ENCODE measurements at places on chromosomes 1 and 21. TPM values are rescaled to one million over a fixed set of nuclear protein-coding genes. Genes with fewer than 3 reads are reported as not detected.
A peak's percentile ranks its signal among the peaks of the same experiment; 100 is the strongest.

- no peak for DNase-seq
Measured at GRCh38 chr1:219657186-219657585, 44.3 kb upstream of the ZC3H11B start.

GRCh38 chr1:151047925-151048644 is 534 bp downstream of the C1orf56 start:
- DNase-seq = peak; percentile 88

GRCh38 chr1:30312226-30312625 is 411.2 kb downstream of the MATN1 start:
- DNase-seq = no peak

GRCh38 chr1:181089017-181089675 is 646 bp downstream of the IER5 start:
- peak; percentile 87 for DNase-seq

GRCh38 chr1:165960136-165960535 is 132.7 kb downstream of the UCK2 start:
- no peak for DNase-seq

DNA sequence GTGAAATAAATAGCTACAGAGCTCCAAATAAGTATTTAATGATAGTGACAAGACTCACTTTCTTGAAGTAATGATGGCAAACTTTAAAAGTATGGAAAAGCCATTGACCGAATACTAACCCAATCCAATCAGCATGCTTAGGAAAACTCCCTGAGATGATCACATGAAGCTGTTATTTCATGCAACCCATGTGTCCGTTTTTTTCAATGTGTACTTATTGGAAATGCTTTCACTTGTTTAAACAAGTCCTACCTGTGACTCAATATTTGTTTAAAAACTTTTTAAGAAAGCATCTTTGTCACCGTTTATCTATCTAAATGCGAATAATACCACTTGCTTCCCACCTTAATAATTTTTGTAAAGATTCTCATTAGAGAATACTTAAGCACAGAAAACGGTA is 185.8 kb downstream of the NRIP1 start:
- DNase-seq = no peak

DNA sequence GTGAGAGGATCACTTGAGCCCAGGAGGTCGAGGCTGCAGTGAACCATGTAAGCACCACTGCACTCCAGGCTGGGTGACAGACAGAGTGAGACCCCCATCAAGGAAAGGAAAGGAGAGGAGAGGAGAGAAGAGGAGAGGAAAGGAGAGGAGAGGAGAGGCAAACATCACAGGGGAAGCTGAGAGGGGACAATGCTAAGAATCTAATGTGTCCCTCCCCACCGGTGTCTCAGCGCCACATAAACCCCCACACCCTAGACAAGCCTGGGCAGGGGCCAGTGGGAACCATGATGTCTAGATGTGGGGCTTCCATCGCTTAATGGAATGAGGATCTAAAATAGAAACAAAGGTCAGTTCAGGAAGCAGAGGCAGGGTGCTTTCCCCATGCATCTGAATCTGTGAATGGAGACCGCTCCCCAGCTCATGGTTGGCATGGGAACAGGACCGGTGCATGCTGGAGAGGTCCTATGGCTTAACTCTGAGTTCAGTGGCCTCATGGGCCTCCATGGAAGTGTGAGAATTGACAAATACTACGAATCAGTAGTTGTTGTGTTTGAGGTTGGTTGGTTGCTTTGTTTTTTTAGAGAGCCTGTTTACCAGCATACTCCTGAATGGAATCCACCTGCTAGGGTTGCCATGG is 16.3 kb upstream of the LAPTM5 start:
- DNase-seq = no peak

DNA sequence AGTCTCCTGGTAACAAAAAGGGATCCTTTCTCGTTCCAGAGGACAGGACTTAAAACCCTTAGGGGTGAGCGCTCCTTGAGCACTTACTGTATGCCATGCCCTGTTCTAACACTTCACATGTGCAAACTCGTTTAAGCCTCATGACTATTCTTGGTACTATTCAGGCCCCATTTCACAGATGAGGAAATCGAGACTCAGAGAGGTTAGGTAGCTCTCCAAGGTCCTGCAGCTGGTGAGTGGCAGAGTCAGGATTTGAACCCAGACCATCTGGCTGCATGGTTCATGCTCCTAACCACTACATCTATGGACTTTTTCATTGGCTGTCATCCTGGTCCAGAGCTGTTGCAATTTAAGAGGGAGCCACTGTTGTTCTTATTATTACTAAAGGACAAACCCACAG is 46.7 kb upstream of the WNT4 start:
- no peak for DNase-seq

DNA sequence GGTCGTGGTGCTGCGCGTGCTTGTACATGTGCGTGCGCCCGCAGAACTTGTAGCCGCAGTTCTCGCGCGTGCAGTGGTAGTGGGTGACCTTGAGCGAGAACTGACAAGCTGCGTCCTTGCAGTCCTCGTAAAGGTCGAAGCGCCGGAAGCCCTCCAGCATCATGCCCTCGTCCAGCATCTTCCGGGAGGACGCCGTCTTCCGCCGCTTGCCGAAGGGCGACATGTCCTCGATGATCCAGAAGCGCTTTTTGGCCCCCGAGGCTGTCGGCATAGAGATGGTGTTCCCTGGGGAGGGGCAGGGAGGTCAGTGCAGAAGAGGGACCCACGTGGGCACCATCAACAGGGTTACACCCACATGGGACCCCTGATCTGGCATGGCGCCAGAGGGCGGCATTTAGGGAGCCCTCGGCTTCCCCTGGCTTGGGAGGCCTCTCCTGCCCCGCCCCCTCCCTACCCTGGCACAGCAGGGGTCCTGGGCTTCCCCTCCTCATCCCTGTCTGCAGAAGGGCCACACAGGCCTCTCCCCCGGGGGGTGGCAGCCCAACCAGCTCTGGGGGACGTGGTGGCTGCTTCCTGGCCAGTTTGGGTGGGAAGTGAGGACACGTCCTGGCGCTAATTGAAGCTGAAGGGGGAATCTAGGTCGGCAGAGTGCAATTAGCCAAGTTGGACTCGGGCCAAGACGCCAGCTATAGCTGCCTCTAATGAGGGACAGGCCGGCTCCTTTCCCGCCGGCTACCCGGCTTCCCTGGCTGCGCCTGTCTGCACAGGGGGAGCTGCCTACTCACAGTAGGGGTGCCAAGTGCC is 156.5 kb downstream of the CASZ1 start:
- DNase-seq = no peak

DNA sequence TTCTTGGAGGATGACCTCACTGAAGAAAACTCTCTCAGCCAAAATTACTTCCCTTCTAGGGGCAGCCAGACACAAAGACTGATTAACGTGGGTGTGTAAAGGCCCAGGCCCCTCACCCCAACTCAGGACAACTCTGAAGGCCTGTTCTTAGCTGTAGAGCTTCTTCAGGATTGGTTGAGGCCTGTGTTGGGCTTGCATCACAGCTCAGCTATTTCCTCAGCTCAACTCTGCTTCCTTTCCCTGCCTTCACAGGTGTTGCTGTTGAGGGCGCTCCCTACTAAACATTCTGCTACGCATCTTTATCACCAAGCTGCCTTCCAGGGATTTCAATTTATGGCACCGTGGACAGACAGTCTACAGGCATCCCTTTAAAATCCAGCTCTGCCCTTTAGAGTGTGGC is 36.8 kb downstream of the MAB21L3 start:
- no peak for DNase-seq

GRCh38 chr1:100861379-100861778 is 33.3 kb downstream of the EXTL2 start:
- no peak for DNase-seq

DNA sequence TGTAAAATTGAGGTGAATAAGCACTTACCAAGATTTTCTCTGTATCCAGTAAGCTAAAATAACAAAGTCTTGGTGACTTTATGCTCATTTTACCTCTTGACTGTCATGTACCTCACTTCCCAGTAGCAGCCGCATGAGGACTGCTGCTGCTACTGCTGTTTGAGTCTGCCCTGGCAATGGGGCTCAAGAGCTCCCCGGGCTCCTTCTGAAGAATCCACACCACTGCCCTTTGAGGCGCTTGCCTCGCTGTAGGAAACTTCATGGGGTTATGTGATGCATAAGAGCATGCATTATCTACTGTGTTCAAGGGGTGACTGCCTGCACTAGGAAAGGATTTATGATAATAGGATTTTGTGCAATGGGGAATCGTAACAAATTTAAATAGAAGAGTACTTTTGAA is 113.5 kb downstream of the NTNG1 start:
- DNase-seq = no peak

- peak; percentile 87 for DNase-seq
Measured at GRCh38 chr1:150578272-150579109, 919 bp downstream of the MCL1 start.

GRCh38 chr1:11845641-11846335 is 1.8 kb downstream of the NPPA start:
- no peak for DNase-seq

GRCh38 chr1:20058531-20058930 is 11.5 kb upstream of the PLA2G5 start:
- DNase-seq = no peak

DNA sequence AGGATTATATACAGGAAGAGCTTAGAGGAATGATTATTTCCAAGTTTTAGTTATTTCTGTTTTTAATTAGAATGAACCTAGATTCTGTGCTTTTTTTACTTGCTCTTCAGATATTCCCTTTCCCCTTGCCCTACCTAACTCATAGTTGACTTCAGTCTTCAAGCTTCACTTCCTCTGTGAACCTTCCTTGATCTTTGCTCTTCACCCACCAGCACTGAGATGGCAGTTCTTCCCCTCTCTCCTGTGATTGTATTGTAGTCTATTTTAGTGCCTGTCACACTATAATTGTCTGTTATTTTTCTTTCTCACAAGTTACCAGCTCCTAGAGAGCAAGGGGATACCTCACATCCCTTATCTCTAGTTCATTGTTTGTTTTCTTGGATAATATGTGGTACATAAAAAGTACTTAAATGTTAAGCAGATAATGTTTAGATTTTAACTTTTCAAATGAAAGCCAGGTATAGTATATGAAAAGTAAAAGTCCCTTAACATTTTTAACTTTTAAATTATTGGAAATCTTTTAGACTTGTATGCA is 33.2 kb downstream of the KCTD3 start:
- DNase-seq = no peak

DNA sequence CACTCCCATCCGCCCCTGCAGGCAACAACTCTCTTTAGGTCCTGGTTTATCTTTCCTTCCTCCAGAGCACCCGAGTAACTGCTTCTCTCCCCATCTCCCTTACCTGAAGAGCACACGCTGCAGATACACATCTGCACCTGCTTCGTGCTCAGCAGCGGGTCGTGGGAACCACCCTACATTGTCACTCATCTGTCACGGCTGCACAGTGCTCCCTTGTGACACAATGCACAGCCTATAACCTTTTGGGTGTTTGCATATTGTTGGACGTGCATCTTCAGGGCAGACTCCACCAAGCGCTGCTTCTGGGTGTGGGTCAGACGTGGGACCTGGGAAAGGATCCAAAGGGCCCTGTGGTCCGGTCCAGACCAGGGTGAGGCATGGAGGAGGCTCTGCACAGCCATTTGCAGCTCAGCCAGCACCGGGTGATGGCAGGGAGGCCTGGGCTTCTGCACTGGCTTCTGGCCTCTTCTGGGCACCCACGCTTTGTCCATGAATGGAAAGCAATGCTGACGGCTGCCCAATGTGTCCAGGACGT is 42.5 kb downstream of the WDR4 start:
- peak; percentile 69 for DNase-seq

GRCh38 chr1:17655922-17656321 is 99.2 kb upstream of the ACTL8 start:
- DNase-seq = no peak

- DNase-seq = no peak
Measured at GRCh38 chr1:11383553-11384169, 95.3 kb upstream of the DISP3 start.

DNA sequence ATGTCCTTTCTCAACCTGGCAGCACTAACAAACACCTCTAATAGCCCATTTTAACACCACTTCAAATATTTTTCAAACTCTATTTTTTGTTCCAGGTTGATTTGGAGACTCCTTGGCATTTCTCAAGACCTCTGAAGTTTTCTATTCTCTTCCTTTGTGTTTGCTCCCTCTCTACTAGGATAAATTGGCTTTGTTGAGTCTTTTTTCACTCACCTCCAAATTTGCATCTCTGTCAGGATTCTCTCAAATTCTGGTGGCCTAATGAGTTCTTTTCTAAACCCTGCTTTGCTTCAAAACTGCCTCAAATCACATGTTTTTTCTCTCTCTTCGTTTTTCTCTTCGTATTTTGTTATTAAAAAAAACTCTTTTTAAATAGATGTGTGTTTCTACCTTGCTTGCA is 582.2 kb upstream of the ADGRL4 start:
- no peak for DNase-seq

- no peak for DNase-seq
Measured at GRCh38 chr1:201455098-201455497, 13.9 kb downstream of the PHLDA3 start.

DNA sequence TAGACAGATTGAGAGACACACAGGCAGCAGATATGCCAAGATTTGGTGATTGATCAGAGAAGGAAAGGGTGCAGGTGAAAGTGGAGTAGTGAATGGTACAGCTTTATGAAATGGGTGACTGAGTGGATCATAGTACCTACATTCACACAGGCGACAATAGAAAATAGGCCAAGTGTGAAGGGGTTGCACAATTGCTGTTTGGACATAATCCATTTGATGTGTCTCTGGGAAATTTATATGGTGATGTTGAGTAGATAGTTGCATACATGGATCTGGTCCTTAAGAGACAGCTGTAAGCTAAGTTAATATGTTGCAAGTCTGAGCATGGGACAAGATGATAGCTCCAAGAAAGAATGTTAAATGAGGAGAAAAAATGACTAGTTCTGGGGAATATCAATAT is 118.6 kb upstream of the COP1 start:
- DNase-seq = no peak

DNA sequence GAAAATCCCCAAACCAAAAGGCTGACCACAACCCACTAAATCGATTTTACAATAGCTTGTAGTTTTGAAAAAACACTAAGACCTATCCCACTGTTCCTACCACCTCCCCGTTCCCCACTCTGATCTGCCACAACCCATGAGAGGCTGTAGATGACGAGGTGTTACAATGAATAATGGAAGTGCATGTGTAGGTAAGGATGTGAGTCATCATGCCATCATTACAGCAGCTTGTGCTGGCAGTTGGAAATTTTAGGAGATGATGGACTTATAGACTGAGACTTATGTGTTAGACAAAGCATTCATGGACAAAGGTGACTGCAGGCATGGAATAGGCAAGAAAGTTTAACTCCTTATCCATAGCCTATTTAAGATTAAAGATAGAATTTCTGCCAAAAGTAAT is 184.7 kb upstream of the CACYBP start:
- no peak for DNase-seq

DNA sequence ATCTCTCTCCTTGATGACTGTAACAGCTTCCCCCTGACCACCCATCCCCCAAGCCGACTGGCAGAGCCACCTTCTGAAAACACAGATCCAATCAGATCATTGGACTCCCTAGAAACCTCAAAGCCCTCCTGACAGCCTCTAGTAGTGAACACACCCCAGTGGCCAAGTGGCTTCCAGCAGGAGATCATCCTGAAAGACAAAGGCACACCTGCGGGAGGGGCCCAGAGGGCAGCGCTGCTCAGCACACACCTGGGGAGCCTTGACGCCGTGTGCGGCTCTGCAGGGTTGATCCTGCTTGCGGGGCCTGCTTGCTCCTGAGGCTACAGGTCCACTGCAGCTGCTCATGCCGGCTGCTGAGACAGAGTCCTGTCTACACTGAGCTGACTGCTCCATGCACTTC is 41.5 kb downstream of the SLC66A1 start:
- DNase-seq = no peak

DIRAS3 gene
- total RNA-seq = 4.1 TPM

MROH7 gene
- total RNA-seq = 4.8 TPM

LRRIQ3 gene
- total RNA-seq = 0.71 TPM

ACTL8 gene
- total RNA-seq = not detected

HUNK gene
- total RNA-seq = 11.8 TPM

SEC16B gene
- total RNA-seq = 2.6 TPM

CYP2J2 gene
- not detected for total RNA-seq

NUP210L gene
- total RNA-seq = 0.14 TPM

CLDN17 gene
- total RNA-seq = not detected

All from posterior vena cava (tissue), 2 donors.